Stimulated activated CD8-positive, alpha-beta memory T cell treated with anti-CD3 and anti-CD28 coated beads, Interleukin-4, amount 100 ng/mL, for 4 hours (primary cell): ENCODE measurements at places on chromosomes 12 and 14.

GRCh38 chr14:49992036-49992435, 99.2 kb downstream of the ARF6 start:
- no peak for DNase-seq

DNA sequence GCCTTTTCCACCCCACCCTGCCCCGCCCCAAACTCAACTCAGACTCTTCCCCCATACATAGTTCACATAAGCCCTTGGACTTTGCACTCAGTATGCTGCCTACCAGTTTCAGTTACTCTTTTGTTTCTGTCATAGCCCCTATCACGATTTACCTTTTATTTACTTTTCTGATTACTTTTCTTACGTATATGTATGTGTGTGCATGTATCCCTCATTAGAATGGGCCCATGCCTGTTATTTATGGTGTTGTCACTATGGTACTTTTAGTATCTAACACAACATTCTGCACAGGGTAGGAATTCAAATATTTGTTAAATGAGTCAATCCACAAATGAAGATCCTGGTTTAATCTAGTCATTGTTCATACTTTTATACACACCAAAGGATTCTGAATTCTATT, 16.5 kb upstream of the LUM start:
- DNase-seq, result no peak

- DNase-seq, result no peak
Observed at GRCh38 chr12:51508285-51508684, 82.7 kb upstream of the SCN8A start.

- no peak for DNase-seq
Observed at GRCh38 chr14:68960123-68960522, 19.0 kb downstream of the ACTN1 start.
